NCI-H1417 treated with DMSO at 0.1 percent for 48 hours (cell line): ENCODE measurements at places on chromosomes 7 and 10.

GRCh38 chr7:81710751-81711150 is 59.1 kb downstream of the HGF start:
- DNase-seq: no peak

GRCh38 chr10:3429676-3430075 is 257.1 kb upstream of the PITRM1 start:
- DNase-seq: no peak

DNA sequence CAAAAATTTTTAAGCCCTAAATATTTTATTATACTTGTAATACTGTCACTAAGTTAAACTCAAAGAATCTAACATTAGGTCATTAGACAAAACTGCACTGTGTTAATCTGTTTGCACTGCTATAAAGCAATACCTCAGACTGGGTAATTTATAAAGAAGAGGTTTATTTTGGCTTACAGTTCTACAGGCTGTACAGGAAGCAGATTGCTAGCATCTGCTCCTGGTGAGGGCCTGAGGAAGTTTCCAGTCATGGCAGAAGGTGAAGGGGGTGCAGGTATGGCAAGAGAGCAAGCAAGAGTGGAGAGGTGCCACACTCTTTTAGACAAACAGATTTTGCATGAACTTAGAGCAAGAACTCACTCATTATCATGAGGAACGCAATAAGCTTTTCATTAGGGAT is 125.7 kb downstream of the IMMP2L start:
- DNase-seq: no peak

- no peak for DNase-seq
Measured at GRCh38 chr10:4533621-4534020, 292.4 kb upstream of the AKR1E2 start.

GRCh38 chr10:64086083-64086767 is 565.0 kb downstream of the REEP3 start:
- DNase-seq: no peak

- DNase-seq: no peak
Measured at GRCh38 chr7:120731271-120731670, 126.7 kb downstream of the TSPAN12 start.

- no peak for DNase-seq
Measured at GRCh38 chr7:105309235-105310169, 79.2 kb downstream of the SRPK2 start.

DNA sequence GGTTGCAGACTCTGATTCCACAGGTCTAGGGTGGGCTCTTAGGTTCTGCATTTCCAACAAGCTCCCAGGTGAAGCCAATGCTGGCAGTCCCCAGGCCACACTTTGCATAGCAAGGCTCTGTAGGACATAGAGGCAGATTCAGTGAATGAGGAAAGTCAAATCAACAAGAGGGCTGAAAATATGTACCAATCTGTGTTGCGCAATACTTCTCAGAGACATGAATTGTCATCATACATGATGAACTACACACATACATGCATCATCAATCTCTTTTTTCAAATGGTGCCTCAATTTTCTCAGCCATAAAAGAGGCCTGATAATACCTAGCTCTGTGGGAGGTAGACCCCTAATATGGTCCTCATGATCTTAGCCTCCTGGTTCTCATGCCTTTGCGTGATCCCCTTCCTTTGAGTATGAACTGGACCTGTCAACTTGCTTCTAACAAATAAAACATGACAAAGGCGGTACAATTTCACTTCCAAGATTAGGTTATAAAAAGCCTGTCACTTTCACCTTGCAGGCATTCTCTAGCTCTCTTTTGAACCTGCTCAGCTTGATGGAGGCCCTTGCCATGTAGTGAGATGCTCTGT is 49.0 kb downstream of the PIK3CG start:
- no peak for DNase-seq

- DNase-seq: no peak
Measured at GRCh38 chr10:13673156-13673555, 86.4 kb downstream of the PRPF18 start.

DNA sequence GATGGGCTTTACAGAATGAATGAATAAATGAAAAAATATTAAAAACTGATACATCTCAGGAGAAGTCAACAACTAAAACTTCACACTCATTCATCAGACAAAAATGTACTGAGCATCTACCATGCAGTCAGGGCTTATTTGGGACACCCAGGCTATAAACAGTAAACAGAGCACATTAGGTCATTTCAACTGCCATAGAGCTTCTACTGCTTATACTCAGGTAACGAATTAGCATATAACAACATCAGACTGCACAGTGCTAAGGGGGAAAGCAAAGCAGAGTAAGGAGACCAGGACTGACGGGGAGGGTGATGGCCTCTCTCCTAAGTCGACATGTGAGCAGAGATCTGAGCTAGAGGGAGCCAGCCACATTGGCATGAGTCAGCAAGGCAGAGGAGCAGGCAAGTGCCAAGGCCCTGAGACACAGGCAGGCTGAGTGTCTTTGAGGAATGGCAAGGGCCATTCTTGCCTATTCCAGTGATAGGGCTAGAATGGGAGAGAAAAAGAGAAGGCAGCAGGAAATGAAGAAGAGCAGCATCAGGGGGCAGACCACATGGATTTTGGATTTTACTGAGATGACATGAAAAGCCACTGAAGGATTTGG is 528.9 kb downstream of the PARD3 start:
- DNase-seq: no peak

DNA sequence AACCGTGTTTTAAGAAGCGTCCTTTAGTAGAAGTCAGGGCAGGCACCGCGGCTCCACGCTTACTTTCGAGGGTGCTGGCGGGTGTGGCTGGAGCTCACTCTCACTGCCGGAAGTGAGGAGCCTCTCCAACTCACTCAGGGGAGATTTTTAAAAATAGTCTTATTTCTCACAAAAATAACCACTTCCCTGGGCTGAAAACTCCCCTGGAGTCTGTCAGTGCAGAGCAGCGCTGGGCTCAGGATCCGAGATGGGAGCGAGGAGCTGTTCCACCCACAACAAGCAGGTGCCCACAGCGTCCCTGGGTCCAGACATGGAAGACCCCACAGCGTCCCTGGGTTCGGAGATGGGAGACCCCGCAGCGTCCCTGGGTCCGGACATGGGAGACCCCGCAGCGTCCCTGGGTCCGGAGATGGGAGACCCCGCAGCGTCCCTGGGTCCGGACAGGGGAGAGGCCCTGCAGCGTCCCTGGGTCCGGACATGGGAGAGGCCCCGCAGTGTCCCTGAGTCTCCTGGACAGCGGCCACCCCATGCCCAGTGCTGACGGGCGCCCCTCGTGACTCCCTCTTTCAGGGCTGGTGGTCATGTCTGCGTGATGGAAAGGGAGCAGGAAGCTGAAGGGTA is 51.2 kb downstream of the VIPR2 start:
- DNase-seq: no peak

DNA sequence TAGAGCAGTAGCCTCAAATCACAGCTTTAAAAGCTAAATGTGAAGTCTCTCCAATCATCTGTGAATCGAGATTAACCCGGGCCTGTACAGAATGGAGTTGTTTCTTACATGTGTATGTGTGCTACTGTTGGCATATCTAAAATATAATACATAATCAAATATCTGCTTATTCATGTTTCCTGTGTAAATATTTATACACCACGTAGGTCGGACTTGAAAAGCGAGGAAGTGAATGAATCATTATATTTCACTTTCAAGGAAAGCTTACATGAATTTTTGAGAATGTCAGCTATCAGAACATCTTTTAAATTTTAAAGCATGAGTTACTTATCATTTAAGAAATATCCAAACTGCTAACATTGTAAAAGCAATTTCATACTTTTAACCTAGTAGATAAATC is 233.3 kb downstream of the SLC25A13 start:
- peak; percentile 69 for DNase-seq
